ENCODE measurements at places on chromosomes 1 and 21.

DNA sequence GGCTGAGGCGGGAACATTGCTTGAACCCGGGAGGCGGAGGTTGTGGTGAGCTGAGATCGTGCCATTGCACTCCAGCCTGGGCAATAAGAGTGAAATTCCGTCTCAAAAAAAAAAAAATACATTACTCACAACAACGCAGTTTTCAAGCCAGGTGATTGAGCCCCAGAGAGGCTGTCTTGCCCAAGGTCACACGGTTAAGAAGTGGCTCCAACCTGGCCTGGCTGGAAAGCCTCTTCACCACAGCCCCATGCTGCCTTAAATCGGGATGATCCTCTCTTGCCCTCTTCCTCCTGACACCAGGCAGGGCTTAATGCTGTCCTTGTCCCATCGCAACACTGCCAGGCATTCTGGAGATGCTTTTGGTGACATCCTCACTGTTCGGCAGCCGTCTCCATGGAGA, 21.6 kb downstream of the DRAXIN start:
- DNase-seq, result no peak

DNA sequence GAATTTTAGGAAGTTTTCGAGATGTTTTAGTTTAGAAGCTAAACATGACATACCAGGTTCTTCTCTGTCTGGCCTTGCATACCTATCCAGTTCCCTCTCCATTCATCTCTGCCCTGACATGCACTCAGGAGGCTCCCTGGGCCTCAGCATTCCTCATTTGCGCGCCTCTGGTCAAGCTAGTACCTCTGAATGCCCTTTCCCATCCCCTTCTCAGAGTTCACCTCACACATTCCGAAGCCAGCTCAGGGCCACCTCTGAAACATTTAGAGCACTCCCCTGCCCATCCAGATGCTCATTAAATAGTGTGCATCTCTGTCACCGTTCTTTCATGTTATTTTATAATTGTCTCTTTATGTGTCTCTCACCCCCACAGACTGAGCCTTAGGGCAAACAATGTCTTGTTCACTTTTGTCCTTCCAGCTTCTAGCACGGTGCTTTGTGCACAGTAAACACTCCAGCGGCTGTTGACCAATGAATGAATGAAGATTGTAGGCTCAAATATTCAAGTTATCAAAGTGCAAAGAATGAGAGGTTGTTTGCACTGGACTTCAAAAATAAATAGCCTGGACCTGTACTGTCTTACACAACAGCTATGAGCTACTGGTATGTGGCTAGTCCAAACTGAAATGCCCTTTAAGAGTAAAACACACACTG, 1.2 kb upstream of the DHCR24 start:
- no peak for DNase-seq

DNA sequence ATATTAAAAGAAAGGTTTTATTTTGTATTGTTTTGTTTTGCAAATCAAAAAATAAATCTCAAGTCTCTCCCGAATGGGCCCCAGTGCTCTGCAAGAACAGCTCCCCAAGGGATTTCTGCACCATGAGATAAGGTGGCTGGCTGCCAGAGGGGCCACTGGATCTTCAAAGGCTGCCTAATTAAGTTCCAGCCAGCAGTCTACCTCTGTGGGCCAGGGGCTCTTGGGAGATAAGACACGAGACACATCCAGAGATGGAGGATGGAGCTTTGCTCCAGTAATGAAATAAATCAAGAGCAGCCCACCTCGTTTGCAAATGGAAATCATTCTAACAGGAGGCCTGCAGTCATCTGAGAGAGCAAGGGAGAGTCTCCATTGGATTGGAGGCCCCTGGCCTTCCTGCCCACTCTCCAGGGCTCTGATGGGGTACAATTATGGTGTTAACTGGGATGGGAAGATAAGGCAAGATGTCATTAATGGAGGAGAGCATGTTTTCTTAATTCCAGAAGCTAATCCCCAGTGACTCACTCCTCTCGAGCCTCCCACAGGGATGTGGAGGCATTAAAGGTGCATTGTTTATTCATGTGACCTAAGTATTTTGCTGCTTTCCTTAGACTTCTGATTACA, 155.2 kb upstream of the KAZN start:
- no peak for DNase-seq

GRCh38 chr21:28239340-28239739, 753.3 kb downstream of the LTN1 start:
- DNase-seq, result no peak

DNA sequence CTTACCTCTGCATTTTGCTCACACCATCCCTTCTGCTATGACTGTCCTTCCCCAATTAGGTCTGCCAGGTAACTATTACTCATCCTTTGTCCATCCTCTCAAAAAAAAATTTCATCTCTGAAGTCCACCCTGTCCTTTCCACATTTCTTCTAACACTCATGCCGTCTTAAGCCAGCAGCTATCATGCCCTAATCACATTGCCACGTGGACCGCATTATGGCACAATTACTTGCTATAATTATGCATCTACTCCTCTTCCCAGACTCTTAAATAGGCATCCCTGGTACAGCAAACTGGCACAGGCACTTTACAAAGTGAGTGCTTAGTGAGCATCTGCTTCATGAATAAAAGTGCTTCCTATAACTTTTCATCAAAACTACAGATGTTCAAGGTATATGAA, 295.4 kb upstream of the ESRRG start:
- DNase-seq, result no peak

DNA sequence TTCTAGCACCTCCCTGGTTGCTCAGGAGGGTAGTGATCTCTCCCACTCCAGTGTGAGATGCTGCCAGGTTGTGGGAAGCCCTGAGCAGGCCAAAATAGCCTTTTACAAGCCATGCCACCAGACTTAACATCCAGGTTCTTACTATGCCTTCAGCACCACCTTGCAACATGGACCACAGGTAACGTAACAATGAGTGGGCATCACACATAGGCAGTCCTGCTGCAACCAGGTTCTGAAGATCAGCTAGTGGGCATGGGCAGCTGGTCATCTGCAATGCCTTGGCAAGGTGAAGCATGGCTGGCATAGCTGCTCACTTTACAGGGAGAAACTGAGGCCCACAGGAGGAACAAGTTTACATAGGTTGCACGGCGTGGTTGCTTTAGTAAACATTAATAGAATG, 40.7 kb downstream of the DHCR24 start:
- DNase-seq, result no peak

DNA sequence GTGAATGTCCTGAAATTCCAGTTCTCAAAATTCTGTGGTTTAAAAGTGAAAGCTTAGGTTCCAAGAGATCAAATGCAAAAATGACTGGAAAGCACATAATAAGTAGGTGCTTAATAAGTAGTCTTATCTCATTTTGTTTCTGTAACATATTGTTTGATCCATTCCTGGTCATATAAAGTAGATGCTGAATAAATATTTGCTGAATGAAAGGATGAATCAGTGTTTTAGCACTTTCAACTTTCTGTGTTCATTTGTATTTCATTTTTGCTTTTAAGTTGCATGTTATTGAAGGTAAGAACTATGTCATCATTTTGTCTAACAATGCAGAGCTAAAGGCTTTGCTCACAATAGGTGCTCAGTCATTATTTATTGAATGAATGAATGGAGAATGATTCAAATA, 6.3 kb downstream of the MAST2 start:
- no peak for DNase-seq

DNA sequence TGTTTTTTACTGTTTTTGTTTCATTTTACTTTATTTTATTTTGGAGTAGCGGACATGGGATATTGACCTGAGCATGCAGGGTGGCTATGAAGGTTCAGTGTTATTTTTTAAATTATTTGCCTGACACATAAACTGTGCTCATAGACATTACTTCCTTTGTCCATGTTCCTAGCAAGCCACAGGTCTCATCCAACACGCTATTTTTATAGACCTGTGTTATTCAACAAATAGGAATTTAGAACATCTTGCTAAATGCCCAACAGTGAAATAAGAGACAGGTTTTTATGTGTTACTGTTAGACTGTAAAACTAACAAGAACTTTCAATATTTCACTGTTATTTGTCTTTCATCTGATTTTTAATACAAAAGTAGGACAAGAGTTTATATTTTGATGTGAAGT, 756.4 kb downstream of the KCNT2 start:
- DNase-seq, result no peak

GRCh38 chr1:47645151-47645550, 207.3 kb downstream of the FOXD2 start:
- peak; percentile 21 for DNase-seq

DNA sequence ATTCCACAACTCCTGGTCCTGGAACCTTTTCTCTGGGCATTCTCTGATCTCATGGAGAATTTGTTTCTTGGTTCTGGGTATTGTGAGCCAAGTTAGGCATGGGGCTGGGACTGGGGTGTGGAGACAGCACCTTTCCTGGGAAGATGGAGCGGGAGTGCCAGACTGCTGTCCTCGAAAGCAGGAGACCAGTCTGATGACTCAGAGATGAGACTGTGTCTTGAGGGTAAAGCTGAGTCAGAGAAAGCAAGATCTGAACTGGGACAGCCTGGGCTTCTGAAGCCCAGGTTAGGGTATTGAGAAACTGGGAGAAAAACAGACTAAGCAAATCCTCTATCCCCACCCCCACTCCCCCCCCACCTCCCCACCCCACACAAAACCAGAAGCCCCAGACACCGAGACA, 2.2 kb upstream of the KANK4 start:
- peak; percentile 40 for DNase-seq

- no peak for DNase-seq
Observed at GRCh38 chr1:147781056-147781471, 20.7 kb upstream of the GJA5 start.

GRCh38 chr1:174913225-174913903, 86.4 kb upstream of the CACYBP start:
- peak; percentile 37 for DNase-seq

DNA sequence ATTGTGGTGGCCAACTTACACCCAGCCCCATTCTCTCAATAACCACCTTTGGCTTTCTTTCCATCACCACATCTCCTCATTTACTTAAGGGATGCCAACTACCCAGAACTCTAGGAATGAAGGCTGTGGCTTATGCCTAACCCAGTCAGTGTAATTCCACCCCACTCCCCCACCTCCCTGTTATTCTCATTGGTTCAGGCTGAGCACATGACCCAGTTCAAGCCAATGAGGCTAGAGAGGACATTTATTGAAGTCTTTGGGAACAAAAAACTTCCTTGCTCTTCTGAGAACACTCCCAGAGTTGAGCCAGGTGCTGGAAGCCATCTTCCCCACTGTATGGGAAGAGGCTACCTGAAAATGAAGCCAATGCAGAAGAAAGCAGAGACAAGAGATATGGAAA, 22.8 kb upstream of the CD2 start:
- no peak for DNase-seq

DNA sequence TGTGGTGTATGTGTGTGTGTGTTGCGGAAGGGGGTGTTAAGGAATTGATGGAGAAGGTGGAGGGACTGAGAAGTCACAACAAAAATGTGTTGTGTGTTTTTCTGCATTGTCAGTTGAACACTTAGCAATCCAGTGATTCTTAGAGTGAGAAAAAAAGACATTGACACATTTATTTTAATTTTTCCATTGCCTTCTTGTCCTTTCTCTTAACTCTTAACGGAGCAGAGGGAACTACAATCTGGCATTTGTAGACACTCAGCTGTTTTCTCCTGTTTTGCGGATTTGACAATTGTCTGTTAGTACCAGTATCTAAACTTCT, 725 bp downstream of the C1orf53 start:
- DNase-seq, result no peak

DNA sequence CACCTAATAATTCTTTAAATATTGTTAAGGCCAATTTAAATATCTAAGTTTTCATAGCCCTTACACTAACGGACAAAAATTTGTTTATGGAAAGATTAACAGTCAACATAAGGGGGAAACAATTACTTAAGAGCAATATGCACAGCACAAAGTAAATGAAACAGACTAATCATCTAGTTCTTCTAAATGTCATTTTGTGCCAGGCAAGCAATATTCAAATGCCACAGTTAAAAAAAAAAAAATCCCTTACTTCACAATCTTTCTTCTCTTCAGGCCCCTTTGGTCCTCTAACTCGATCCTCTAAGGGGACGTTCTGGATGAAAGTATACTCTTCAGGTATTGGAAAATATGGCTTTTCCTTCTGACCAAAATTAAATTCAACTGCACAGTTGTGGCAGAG, 6.6 kb downstream of the HNRNPU start:
- no peak for DNase-seq

GRCh38 chr21:17427831-17428483, 84.9 kb upstream of the CXADR start:
- DNase-seq, result no peak

- DNase-seq, result no peak
Observed at GRCh38 chr1:165707984-165708706, 9.8 kb upstream of the ALDH9A1 start.

DNA sequence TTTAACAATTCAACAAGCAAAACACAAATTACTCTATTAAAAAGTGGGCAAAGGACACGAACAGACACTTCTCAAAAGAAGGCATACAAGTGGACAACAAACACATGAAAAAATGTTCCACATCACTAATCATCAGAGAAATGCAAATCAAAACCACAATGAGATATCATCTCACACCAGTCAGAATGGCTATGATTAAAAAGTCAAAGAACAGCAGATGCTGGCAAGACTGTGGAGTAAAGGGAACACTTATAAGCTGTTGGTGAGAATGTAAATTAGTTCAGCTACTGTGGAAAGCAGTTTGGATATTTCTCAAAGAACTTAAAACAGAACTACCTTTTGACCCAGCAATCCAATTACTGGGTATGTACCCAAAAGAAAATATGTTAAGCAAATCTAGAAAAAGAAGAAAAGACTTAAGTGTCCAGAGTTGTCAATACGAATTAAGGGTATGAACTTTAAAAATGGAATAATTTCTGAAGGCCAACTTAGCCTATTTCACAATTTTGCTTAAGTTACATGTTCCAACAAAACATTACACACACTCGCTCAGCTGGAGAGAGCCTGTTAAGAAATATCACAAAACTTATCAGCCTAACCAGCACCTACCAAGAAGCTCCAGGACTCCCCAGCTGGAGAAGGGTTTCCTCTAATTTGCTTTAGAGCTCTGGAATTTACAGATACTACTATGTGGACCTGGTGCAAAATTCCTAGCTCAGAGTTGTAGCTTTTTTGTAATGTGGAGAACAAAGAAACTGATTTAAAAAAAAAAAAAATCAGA, 232.1 kb downstream of the DUSP10 start:
- DNase-seq, result no peak

DNA sequence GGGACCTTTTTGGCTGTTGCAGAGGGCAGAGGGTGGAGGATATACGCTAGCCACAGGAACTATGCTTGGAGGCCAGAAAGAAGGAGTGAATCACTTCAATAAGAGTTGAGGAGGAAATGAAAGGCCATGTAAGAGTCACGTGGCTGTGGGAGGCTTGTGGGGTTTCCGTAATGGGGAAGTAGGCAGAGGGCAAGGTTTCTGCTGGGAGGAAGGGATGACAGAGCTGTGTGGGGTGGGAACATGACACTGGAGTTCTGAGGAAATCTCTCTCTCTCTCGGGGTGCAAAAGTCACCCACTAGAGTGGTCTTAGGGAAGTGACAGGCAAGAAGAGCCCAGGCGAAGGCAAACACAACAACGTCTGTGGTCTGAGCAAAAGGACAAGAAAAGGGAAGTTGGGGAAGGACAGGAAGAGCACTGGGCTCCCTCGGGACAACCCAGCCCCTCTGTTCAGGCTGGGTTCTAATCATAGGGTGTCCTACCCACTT, 3.9 kb upstream of the CD1C start:
- DNase-seq, result no peak

- no peak for DNase-seq
Observed at GRCh38 chr1:66315671-66316070, 218.3 kb upstream of the SGIP1 start.

- DNase-seq, result no peak
Observed at GRCh38 chr1:26965213-26965612, 4.9 kb upstream of the KDF1 start.
